NAMALWA (cell line): ENCODE measurements at places on chromosomes 16 and 17.

DNA sequence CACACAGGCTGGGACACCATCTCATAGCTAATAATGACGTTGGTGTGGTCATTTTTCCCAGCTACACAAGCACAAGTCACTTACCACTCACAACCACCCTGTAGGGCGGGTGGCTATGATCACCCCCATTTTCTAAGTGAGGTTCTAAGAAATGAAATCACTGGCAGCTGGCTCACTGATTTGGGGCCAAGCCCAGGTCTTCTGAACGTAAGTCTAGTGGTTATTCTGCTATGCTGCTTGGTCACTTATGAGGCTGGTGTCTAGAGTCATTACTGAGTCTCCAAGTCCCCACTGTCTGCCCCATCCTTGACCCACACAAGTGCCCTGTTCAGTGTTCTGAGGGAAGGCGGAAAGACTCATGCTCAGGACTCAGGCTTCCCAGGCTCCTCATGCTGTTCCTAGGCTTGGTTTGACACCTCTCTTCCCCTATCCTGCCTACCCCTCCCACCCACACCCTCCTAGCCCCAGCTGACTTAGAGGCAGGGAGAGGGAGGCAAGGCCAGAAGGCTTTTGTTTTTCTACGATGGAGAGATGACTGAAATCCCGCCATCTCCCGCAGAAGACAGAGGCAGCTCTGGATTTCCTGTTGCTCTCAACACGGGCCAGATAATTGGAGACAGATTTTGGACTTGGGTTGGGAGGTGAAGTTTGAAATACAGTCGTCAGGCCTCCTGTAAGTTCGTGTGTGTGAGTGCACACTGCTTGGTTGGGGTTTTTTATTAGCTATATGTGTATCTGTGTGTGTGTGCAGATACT, 32.2 kb downstream of the FZD2 start:
- DNase-seq = no peak

- peak; percentile 75 for DNase-seq
These were observed 898 bp downstream of the SNAI3 start for GRCh38 chr16:88685156-88686061.

GRCh38 chr17:81534157-81535006, 6.2 kb downstream of the FSCN2 start:
- no peak for DNase-seq

GRCh38 chr17:38926293-38927070, 1.1 kb downstream of the LASP1NB start:
- no peak for DNase-seq

DNA sequence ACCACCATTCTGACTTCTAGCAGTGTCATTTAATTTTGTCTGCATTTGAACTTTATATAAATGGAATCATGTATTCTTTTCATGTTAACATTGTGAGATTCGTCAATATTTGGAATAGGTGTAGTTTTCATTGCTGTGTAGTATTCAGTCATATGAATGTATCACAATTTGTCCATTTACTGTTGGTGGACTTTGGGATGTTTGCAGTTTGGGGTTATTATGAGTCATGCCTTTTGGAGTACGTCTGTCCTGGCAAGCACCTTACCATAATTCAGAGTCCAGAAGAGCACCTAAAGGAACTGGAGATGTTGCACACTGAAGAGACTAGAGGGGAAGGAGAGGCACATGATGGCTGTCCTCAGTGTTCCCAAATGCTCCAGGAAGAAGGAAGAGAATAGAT, 3.1 kb upstream of the PHKG2 start:
- no peak for DNase-seq

DNA sequence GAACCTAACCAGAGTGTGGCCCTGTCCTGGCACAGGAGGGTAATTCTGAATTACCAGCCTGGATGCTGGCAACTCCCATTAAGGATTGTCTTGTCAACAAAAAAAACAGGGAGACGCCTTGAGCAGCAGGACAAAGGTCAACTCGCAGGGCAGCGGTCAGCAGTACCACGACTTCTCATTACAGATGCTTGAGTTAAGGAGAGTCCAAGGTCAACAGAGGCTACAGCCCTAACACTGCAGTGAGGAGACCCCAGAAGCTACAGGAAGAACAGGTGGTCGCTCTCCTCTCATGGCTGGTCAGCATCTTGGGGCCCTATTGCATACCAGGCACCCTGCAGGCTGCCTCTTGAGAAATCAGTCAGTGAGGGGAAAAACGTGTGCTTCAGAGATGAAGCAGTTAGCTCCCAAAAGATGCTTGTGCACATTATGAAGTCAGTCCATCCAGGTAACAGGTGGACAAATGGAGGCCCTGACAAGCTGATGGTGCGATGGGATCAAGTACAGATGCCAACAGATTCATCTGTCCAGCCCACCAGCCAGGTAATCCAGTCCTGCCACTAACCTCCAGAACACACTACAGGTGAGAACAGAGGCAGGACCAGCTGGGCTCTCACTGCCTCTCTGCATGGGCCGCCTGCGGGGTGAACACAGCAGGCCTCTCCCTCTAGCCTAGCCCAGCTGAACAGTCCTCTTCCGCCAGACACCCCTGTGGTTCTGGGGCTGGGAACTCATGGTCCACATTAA, 4.2 kb downstream of the CSNK1D start:
- no peak for DNase-seq

DNA sequence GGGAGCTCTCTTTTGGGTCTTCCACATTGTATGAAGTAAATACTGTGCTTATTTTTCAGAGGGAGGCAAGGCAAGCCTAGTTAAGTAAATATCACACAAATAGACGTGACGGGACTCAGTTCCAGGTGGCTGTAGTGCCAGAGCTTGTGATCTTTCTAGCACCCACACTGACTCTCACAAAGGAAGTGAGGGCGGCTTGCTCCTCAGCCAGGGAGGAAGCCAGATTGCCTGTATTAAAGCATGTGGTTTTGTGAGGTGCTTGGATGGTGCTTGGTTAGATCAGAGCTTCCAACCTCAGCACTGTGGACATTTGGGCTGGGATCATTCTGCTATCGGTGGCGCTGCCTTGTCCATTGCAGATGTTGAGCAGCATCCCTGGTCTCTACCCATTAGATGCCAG, 80.1 kb downstream of the VAT1L start:
- no peak for DNase-seq

DNA sequence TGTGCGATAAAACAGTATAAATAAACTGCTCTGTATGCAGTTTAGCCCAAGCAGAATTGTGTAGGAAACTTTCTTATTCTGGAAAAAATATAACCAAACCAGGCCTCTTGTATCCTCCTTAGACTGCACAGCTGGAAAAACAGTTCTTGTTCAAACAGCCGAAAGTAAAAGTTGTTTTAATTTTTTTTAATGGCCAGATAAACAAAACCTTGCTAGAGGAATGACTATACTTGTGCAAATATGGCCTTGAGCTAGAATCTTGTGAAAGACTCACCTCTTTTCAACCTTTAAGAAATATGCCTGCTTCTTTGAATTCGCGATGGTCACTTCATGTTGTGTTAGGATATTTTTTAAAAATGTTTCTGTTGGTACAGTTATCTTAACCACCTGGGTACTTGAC, 114.5 kb upstream of the MAF start:
- no peak for DNase-seq

DNA sequence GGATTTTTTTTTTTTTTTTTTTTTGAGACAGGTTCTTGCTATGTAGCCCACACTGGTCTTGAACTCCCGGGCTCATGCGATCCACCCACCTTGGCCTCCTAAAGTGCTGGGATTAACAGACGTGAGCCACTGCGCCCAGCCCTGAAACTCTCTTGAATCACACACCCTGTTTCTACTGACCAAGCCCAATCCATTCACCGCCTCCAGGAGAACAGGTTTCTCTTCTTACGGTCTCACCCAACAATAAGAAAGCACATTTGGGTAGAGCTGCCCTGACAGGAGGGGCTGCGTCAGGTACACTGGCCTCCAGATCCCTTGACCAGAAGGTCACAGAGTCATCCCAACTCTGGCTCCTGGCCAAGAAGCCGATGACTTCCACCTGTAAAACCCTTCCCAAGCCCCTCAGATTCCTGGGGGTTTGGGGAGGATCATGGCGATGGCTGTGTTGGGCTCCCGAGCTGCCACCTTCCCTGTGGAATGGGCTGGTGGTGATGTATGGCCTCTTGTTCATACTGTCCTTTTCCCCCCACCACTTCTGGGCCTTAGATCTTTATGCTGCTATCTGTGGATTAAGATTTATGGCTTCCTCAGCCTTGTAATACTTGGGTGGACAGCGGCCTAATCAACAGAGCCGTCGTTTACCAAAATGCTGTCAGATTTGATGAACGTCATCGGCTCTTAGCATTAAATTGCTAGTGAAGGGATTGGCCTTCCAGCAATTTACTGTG, 89.1 kb downstream of the KATNIP start:
- no peak for DNase-seq

- no peak for DNase-seq
These were observed 85.5 kb upstream of the MSI2 start for GRCh38 chr17:57170866-57171265.

- DNase-seq = peak; percentile 29
These were observed 712 bp downstream of the HOXB4 start for GRCh38 chr17:48577330-48577945.

GRCh38 chr17:64102627-64103390, 27.1 kb downstream of the ERN1 start:
- DNase-seq = no peak

DNA sequence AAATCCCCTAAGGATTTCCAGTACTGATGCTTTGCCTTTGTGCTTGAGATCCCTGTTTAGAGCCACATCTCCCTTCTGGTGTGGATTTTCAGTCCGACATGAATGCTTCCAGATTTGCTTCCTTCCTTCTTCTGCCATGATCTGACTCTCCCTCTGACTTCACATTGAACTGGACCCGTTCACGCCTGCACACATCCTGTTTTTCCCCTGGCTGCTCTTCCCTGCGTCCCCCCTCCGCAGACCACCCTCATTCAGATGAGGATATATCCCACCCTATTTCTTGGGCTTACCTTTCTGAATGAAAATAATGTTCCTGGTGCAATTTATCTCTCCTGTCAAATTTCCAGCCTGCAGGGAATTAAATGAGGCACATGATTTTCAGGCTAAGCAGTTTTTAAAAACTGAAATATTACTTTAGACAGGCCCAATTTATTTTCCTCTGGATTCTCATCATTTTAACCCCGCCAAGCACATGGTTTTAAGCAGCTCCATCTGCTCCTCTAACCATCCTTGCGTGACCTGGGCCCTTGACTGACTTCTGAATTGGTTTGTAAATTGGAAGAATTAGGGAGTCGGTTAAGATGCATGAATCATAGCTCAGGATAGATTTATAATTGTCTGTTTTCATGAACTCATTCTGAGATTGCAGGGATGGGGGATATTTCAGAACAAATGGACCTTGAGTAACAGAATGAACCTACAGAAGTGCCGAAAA, 59.2 kb downstream of the BMERB1 start:
- no peak for DNase-seq

- DNase-seq = no peak
These were observed 502 bp downstream of the SMPD3 start for GRCh38 chr16:68447653-68448359.

DNA sequence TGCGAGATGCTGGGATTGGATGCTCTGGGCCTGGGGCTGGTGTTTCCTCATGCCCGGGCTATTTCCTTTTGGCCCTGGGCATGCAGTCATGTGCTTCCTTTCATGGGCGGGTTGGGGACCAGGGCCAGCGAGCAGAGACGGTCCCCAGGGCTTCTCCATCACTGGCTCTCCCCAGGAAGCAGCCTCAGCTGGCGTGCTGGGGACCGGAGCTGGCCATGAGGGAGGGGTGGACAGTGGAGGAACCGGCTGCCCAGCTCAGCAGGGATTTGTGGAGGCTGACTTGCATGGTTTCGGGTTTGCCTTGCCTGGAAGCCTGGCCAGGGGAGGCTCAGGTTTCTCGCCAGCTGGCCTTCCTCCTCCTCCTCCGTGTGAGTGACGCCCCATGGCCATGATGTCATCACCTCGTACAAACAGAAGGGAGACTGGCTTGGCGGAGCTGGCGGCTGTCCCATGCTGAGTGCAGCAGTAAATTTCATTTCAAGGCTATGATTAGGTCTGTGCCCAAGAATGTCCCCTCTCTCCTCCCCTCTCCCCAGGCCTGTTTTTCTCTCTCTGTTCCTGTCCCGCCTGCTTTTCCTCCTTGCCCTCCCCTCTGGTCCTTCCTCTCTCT, 8.9 kb upstream of the TIMP2 start:
- DNase-seq = no peak

- no peak for DNase-seq
These were observed 458.8 kb upstream of the HSBP1 start for GRCh38 chr16:83348991-83349390.

DNA sequence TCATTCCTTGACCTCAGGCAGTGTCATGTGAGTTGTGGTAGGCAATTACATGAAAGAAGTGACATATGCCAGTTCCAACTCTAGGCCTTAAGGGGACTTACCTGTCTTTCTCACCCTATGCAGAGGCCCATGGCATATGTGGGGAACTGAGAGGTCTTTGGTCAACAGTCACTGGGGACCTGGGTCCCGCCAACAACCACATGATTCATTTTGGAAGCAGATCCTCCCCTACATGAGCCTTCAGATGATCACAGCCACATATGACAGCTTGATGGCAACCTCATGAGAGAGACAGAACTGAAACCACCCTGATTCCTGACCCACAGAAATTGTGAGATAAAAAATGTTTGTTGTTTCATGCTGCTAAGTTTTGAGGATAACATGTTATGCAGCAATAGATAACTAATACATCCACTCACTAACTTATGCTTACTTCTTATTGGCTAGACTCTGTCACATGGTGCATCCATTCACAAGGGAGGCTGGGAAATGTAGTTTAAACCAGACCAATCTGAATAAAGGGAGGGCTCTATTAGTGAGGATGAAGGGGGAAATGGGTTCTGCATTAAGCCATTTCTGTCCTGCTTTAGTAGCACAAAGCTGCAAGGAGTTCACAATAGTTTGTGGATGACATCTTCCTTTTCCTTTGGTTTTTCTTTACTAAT, 298.2 kb downstream of the HAPSTR1 start:
- peak; percentile 34 for DNase-seq

DNA sequence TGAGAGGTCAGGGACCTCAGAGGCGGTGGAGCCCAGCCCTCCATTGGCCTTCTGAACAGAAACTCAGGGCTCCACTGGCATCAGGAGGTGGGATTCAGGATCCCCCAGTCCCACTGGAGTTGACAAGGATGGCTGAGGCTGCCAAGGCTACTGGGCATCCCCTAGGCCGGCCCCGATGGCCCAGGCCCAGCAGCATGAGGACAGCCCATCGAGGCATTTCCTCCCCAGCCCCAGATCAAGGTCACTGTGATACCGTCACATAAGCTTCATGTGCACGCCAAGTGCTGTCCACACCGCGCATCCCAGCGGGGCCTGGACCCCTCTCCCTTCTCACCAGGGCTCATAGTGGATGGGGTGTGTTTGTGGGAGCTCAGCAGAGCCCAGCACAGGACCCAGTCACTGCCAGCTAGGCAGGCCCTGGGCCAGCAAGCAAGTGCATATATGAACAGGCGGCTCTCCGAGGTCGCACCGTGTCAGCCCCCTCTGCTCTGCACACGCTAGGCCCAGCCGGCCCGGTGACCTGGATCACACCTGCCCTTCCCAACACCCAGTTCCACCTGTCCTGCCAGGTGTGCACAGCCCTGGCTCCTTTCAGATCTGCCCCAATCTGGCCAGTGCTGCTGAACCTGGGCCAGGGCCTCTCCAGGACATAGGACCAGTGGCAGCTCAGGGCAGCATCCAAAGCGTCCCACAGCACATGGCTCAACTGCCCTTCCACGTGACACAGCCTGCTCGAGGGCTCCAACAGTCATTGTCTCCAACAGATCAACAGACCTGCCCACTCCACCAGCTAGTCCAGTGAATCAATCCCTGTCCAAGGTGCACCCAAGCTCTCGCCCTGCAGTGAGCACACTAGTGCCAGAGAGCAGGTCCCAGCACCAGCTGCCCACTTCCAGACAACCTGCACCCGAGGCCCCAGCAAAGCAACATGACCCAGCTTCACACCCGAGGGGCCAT, 32.8 kb upstream of the RASD1 start:
- DNase-seq = no peak
